AG08395 (cell line): ENCODE measurements at places on chromosomes 13 and 19.

- DNase-seq, result peak; percentile 25
These were observed 67.4 kb downstream of the KCNRG start for GRCh38 chr13:50082426-50083281.

GRCh38 chr19:10184636-10185035 is 10.1 kb downstream of the DNMT1 start:
- DNase-seq, result no peak

GRCh38 chr19:1488282-1488601 is 1.9 kb downstream of the PCSK4 start:
- DNase-seq, result no peak

GRCh38 chr13:76715621-76716020 is 170.6 kb downstream of the KCTD12 start:
- DNase-seq, result peak; percentile 30

GRCh38 chr13:108680011-108680410 is 50.6 kb downstream of the MYO16 start:
- DNase-seq, result no peak

DNA sequence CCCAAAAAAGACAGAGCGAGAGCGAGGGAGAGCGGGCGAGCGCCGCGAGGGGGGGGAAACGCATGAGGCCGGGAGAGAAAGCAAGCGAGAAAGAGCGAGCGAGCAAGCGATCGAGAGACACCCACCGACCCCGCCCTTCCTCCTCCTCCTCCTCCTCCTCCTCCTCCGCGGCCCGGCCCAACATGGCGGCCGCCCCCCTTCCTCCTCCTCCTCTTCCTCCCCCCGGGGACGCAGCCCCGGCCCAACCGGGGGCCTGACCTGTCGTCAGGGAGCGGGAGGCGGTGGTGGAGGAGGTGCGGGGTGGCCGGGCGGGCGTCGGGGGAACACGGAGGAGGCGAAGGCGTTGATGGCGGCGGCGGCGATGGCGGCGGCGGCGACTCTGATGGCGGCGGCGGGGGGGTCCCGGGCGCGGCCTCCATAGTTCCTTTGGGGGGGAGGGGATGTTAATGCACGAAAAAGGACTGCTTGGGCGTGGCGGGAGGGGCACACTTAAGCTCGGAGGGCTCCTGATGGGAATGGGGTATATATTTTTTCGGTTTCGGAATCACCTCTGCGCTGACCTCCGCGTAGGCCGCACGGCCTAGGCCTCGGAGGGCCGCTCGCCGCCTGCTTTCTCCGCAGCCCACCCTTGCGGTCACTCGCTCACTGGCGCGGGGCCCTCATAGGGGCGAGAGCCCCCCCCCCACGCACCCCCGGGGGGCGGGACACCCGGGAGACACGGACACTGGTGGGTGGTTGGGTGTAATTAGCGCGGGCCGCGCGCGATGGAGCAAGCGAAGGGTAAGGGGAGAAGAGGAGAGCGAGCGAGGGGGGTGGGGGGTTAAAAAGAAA is 1.2 kb downstream of the ZC3H4 start:
- DNase-seq, result peak; percentile 70

DNA sequence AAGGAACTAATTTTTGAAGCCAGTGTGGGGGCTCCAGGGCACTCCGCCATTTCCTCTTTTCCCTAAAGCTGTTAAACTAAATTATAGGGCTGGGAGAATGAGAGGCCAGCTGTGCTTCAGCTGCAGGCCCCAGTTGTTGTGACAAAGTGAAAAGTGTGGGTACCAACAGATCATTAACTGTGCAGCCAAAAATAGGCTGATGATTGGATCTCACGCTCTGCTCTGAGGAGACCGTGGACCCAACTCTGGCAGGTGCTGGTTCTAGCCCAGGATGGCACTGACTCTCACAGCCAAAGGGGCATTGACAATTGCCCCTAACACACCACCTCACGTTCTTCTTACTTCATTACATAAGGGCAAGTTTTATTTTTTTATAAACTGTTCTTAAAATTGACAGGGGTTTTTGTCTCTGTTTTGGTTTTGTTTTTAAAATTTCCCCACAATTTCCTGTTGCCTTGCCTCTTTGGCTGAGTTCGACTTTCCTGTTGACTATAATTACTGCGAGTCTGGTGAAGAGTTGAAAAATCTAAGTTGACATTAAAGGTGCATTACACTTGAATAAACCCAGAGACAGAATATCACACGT is 391.0 kb downstream of the FGF9 start:
- no peak for DNase-seq

- no peak for DNase-seq
These were observed 125.9 kb upstream of the USP29 start for GRCh38 chr19:56993851-56994250.

DNA sequence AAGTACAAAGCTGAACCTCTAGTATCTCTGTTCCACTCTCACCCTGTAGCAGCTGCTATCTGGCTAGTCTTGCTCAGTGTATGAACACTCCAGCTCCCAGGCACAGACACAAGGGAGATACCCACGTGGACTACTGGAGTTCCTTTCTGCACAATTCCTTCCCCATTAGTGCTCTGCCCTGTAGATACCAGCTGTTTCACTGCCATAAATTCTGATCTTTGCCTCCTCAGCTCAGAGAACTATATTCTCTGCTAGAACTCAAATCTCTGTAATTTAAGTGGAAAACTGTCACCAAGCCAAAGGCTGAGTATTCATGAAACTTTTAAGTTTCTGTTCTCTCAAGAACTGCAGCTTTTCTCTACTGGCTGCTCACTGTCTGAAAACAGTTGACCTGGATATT is 273.7 kb downstream of the DIAPH3 start:
- DNase-seq, result peak; percentile 2

DNA sequence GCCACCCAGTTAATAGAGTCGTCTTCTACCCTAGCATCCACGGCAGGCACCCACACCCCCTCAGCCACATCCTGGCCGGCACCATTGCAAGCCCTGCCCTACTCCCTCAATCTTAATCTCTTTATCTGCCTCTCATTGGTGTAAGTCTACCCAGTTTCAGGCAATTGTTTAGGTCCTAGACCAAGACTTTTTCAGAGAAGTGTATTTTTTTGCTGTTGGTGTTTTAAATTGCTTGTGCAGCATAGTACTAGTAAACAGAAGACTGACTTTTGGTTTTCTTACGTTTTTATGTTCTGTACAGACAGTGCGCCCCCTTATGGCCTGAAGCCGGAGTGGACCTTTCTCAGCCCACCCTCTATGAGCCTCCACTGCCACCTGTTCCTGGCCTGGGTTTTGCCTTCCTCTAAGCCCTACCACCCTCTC is 2.3 kb upstream of the LCP1 start:
- no peak for DNase-seq

DNA sequence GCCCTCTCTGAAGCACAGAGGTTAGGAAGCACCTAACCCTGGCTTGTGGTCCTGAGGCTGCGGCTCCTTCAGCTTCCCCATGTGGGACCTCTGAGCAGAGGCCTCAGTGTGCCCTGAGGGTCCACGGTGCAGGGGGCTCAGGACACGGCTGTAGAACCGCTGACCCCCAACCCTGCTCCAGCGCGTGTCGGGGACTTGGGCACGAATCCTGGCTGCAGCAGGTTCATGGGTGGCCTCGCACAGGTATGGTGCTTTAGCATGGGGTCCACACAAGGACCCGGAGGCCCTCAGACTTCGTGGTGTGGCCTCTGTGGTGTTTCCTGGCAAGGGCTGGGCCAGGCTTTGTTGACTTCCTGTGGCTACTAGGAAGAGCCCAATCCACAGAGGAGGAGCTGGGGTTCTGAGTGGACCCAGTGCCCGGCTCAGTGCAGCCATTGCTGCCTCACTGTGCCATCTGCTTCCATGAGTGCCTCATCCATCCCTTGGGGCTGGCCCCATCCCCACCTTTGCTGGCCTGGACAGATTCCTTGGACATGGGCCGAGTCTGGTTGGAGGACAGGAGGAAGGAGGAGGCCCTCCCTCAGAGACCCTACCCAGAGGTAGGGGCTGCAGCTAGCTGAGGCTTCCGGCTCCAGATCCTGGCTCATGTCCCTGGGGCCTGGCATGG is 24.5 kb downstream of the ZBTB7A start:
- no peak for DNase-seq

DNA sequence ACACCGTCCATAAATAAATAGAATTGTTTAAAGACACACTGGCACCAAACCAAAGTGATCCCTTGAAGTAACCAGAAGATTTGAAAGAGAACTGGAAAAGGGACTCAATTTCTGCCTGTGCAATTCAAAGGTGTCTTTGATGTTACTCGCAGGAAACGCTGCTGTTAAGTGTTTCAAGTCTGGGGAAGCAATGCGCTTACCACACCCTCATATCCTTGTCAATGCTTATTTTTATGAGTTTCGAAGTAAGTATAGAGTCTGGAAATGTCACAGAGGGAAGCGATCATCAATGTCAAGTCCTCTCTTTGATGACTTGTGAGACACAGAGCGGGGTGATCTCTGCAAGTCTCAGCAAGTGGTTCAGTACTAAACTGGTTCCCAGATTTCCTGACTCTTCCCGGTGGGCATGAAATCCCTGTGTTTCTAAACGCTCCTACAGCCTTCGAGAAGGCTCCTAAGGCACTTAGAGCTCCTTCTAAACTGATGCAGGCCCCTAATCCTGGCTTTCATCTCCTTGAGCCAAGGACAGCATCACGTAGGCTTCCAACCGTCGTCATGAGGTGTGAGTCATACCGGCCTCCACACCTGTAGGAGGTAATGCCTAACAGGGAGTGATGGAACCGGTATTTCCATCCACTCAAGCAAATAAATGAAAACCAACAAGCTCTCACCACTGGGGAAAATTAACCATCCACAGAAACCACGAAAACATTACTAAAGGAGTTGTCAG is 22.8 kb downstream of the SYDE1 start:
- DNase-seq, result no peak

- peak; percentile 40 for DNase-seq
These were observed 55.2 kb downstream of the SPATA13 start for GRCh38 chr13:24215732-24216131.

- no peak for DNase-seq
These were observed 44.9 kb upstream of the NBEA start for GRCh38 chr13:34897220-34897619.

DNA sequence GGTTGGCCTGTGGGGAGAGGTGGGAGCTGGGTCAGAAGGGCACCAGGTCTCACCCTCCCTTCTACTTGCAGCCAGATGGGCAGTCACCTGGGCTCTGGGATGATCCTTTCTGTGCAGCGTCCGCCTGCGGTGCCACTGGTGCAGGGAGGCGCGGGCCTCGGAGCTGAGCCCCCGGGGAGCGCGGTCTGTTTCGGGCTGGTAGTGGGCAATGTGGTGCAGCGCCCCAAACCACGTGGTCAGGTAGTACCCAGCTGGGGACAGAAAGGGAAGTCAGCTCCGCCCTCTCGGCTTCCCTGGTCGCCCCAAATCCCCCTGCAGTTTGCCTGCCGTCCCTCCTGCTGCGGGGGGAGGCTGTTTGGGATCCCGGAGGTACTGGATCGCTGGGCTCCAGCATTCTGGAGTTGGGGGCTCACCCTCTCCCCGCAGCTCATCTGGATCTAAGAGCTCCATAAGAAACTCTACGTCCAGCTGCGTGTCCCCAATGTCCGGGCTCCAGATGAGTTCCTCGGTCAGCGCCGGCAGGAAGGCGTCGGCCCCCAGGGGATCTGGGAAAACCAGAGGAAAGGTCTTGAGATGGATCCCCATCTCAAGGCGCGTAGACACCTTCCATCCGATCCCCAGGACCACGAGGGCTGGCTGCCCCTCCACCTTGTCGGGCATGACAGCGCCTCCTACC is 8.8 kb downstream of the RINL start:
- DNase-seq, result peak; percentile 1

GRCh38 chr19:5772416-5772815 is 12.1 kb downstream of the PRR22 start:
- DNase-seq, result no peak

DNA sequence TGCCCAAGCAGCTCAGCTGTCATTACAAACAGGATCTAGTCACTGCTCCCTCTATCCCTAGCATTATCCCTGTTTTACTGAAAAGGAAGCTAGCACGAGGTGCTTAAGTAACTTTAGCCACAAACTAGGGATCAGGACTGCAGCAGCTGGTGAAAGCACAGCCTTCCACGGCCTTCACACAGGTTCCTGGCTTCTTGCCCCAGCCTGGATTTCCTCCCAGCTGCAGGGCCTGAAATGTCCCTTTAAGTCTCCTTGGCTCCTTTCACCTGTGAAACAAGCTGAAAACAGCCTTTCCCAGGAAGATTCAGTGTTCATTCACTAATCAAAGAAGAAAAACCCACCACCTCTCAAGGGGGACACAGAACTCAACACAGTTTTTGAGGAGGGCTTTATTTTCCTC is 754.5 kb downstream of the DIAPH3 start:
- DNase-seq, result no peak

GRCh38 chr19:10000171-10000826 is 10.0 kb downstream of the COL5A3 start:
- peak; percentile 87 for DNase-seq

DNA sequence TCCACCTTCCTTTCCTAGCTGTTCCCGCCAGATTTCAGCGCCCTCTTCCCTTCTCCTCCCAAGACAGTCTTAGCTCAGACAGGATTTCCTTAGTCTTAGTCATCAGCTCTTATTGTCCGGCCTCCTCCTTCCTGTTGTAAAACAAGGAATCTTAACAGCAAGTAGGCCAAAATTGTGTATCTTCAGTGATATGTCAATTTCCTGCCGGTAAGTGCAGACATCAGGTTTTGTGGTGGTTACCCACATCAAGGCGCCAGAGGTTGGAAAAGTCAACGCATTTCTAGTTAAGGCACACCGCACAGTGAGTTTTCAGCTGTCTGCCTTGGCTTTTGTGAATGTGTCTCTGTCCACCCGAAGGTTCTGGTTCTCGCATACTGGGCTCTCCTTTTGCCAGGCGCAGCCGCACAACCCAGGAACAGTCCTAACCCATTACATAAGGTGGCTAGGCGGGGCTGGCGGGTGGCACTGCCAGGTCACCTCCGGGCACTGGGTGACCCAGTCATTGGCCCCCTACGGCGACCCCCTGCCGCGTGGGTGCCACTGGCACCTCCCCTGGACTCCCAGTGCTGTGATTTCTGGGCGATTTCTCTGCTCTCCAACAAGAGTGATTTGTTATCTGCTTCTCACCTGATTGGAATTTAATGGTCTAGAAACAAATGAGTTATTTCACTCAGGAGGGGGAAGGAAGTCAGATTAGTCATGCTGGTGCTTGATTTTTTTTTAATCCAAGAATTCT is 12.9 kb downstream of the COL4A2 start:
- peak; percentile 57 for DNase-seq

GRCh38 chr19:18789883-18790565 is 1.1 kb downstream of the COMP start:
- peak; percentile 76 for DNase-seq

- no peak for DNase-seq
These were observed 147.1 kb upstream of the IRS2 start for GRCh38 chr13:109933476-109933875.

DNA sequence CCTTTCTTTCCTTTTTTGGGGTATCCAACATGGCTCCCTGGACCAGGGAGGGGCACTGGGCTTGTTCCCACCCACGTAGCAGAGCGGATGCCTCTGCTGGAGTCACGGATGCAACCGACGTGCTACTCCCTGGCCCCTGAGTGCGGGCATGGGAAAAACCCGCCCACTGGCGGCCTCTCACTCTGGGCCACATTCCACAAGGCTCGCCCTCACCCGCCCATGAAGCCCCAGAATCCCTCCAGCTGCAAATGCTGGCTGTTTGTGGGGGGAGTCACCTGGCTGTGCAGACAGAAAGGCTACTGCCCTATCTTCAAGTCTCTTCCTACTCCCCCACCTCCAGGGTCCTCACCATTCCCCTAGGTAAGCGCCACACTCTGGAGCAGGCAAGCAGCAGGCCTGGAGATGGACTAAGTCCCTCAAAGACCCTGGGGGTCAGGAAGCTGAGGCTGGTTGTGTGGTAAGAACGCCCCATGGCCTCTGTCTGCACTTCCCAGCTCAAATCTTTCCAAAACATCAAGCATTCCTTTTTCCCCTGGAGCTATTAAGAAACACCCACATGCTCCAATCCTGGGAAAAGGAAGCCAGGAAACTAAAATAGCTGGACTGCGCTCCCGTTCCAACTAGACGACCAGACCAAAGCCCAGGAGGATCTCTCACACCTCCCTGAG is 17.9 kb upstream of the EPHX3 start:
- peak; percentile 89 for DNase-seq
